ENCODE measurements at places on chromosomes 4 and X.
A peak's percentile ranks its signal among the peaks of the same experiment; 100 is the strongest.

DNA sequence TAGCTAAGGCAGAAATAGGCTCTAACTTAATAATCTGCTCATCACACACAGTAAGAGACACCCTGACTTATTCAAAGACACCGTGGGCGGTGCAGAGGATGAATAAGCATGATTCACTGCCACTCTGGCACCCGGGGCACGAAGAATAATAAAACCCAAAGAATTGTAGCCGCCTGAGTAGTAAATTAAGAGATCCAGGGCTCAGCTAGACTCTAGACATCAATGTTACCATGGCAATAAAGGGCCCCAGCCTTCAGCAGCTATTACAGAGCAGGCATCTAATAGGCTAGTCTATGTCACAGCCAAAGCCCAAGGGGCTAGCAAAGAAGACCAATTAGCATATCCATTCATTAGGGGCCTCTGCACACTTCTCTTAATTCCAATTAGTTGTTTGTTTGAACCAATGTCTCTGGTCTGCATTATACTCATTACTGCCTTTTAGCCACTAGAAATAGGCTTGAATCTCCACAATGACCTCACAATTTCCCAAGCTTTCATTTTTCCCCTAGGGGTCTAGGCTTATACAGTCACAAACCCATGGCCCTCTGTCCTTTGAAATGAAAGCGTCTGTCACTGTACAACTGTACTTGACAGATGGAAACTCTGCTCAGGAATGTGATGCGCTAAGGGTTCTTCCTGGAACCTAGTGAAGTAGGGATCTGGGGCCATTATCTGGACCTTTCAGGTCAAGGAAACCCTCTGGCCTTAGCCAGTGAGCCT, 3.0 kb upstream of the ATP1B4 start:
- no peak for DNase-seq

DNA sequence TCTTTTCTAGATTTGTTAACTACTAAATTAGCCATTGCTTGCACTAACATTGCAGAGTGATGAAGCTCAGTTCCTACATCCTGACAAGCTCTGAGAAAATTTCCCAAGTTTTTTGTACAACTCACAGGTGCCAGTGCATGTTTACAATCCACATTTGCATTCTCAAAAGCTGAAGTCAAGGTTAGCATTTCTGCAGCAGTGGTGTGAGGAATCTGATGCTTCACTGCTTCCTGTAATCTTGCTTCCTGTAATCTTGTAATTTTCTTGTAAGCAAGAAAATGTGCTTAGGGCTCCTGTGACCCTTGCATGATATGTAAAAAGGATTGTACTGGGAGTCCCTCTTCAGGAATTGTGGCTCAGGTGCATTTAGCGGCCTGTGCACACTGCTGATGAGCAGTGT, 207.4 kb upstream of the CXCL13 start:
- DNase-seq = no peak

DNA sequence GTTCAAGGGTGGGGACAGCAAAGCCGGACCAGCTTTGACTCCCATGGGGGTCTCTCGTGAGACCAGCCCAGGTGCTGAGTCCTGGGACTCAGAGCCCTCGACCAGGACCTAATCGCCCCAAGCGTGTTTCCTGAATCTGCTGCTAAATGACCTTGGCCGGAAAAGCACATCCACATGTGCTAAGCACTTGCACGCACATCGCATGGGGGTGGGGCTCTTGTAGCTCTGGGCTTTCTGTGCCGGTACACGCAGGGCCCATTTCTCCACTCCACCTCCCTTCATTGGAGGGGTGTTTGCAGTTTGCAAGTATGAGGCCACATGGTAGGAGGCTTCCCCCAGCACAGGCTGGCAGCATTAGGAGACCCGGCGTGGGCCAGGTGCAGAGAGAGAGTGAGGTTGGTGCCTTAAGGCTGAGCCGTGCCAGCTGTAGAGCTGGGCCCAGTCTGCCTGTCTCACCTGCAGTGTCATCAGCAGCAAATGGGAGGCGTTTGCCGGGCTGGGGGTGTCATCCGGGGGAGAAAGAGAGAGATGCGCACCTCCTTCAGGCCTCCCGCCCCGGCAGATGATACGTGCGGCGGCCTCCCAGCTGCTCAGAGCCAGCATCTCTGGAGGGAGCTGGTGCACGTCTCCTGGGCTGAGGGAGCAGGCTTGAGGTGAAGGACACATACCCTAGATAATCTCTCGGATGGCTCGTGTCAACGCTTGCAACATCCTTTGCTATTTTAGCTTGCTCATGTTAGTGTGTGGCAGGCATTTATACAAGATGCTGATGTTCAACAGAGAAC, 45.2 kb upstream of the CLCN4 start:
- DNase-seq = peak; percentile 9

DNA sequence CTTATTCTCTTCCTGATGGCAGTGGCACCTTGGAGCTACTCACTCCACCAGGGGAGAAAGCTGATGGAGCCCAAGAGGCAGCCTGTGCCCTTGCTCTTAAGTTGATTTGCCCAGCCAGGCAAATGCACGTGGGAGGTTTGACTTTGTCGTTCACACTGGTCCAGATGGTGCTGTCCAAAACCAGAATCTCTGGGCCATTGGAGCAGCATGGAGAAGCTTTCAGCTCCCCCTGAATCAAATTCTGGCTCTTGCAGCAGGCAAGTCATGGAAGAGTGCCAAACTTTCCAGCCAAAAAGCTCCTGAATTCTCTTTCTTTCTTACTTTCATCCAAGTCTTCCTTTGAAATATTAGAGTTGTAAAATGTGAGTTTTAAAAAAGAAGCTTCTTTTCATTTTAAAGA, 970.4 kb downstream of the RPA4 start:
- no peak for DNase-seq

- DNase-seq = no peak
Measured at GRCh38 chr4:150072906-150073714, 5.1 kb upstream of the DCLK2 start.

DNA sequence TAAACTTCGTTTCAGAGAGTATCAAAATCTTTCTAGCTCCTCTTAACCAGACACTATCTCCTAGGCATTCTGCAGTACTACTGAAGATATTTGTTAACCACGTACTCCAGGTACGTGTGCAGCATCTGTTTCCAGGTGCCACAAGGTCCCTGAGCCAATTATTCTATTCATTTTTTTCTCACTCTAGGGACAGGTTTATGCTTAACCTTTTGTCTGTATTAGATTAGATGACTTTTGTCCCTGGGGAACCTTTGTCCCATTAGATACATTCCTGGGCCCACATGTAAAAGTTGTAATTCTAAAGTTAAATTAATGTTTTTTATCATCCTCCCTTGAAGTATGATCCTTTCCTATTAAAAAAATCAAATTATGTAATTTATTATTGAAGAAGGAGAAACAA, 16.5 kb downstream of the ELOVL6 start:
- no peak for DNase-seq

GRCh38 chr4:146458594-146458993, 63.1 kb downstream of the SLC10A7 start:
- peak; percentile 6 for DNase-seq

- no peak for DNase-seq
Measured at GRCh38 chr4:138927072-138927471, 88.5 kb upstream of the NOCT start.

GRCh38 chrX:153455571-153455970, 9.7 kb upstream of the TREX2 start:
- DNase-seq = no peak

GRCh38 chrX:112931900-112932299, 91.3 kb upstream of the AMOT start:
- no peak for DNase-seq

- DNase-seq = no peak
Measured at GRCh38 chr4:87506974-87507701, 22.0 kb downstream of the SPARCL1 start.

GRCh38 chr4:121998024-121998423, 46.2 kb upstream of the TRPC3 start:
- DNase-seq = no peak

- no peak for DNase-seq
Measured at GRCh38 chr4:97577004-97577403, 566.3 kb downstream of the STPG2 start.

- DNase-seq = no peak
Measured at GRCh38 chr4:54499308-54500074, 158.3 kb upstream of the KIT start.

- DNase-seq = no peak
Measured at GRCh38 chr4:38928974-38929373, 61.4 kb downstream of the FAM114A1 start.

DNA sequence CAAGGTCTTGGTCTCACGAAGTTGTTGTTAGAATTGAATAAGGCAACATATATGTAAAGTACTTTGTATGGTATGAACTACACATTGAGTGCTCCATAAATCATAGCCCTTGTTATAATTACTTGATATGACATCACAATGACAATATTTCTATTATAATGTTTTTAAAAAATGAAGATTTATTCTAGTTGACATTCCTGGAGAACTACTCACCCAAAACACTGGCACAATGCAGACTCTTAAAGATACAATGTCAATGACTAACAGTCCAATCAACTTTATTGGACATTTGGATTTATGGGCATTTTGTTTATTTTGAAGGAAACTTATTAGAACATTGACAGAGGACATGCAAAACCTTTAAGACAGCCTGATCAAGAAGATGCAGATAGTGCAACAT, 55.3 kb downstream of the ASB9 start:
- DNase-seq = no peak

- no peak for DNase-seq
Measured at GRCh38 chr4:135098061-135098460, 896.5 kb upstream of the PABPC4L start.

DNA sequence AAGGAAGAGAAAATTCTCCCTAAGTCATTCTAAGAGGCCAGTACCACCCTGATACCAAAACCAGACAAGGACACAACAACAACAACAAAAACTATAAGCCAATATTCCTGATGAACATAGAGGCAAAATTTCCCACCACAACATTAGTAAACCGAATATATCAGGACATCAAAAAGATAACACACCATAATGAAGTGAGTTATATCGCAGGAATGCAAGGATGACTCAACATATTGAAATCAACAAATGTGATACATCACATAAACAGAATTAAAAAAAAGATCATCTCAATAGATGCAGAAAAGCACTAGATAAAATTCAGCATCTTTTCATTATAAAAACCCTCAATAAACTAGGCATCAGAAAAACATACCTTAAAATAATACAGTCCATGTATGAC, 1844.4 kb upstream of the PCDH10 start:
- DNase-seq = no peak

DNA sequence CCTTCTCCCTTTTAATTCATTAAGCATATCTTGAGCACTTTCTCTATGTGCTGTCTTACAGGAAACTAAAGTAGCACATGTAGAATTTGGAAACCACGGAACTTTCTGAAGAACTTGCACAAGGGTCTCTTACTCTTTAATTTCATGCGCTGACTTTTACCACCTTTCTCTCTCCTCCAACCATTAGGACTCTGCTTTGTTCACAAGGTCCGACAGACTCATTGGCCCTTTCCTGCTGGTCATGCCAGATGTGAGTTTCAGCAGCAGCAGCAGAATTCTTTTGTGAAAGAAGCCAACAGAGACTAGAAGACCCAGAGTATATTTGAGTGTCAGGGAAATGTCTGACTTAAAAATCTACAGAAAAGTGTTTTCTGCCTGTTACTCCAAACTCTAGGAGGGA, 207.1 kb downstream of the GUCY2F start:
- peak; percentile 0 for DNase-seq

GRCh38 chr4:7398104-7398423, 36.7 kb downstream of the PSAPL1 start:
- no peak for DNase-seq

DNA sequence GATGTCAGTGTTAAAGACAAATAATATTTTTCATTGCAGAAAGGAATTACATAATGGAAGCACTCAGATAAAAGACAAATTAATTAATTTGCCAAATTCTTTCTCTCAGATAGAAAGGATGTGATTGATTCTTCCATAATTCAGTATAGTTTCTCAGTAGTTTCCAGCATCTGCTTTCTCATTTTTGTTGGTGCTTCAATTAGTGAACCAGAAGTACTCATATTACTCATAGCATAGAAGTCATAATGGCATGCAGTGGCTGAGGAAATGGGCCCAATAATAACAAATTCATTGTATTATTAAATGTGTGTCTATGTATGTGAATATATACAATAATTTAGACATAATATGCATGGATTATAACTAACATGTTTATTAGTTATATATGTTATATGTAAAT, 393.3 kb upstream of the TRAM1L1 start:
- no peak for DNase-seq

DNA sequence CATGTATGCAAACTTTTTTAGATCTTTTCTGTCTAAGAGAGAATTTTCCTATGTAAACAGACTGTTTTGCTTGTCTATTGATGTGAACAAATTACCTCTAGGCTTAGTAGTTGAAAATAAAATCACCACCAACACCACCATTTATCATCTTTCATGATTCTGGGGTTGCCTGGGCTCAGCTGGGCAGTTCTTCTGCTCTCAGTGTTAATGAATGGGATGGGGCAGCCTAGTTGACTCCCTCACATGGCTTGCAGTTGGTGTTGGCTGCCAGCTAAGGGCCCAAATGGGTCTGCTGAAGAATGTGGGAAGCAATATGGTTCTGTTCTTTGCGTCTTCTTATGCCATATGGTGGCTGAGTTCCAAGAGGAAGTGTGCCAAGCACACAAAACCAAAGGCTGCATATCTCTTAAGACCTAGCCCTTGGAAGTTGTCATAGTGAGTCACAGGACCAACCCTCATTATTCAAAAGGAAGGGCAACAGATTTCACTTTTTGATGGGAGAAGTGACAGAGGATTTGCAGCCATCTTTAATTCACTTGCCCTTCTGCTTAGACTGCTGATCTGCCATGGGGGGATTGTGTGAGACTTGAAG, 17.9 kb downstream of the REELD1 start:
- DNase-seq = peak; percentile 85

- no peak for DNase-seq
Measured at GRCh38 chrX:28966331-28966730, 379.1 kb downstream of the IL1RAPL1 start.

DNA sequence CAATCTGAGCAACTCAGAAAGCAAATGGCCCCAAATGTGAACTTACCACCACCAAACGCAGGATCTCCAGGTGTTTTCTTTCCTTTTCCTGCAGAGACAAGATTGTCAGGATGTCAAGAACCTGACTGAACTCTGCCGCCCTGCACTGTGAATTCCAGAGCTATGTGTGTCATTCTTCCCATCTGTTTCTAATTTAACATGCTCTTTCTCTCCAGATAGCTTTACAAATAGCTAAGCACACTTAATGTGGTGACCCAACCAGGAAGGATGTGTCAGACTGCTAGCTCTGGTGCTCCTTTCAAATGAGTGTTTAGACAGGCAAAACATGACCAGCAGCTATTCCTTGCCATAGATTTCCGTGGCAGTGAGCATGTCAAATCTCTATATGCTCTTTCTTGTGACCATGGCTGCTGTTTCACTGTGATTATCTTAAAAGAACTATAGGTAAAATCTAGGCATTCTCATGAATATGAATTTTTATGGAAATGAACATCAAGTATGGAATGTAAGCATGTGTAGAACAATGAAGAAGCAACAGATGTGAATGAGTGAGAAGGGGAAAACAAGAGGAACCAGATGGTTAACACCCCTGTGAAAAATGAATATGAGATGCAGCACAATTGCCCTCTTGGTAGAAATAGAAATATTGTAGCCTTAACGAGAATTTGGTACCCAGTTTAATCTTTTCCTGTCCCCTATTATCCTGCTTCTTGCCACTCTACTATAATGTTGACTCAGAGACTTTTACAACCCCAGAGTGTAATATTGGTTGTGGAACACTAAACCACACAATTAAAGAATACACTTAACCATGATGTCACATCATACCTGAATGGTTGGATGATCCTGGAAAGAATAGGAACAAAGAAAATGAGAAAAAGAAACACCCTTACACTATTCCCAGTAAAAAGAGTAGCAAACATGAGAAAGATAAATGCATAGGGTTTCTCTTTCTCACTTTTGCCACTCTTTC, 247.8 kb upstream of the DKK2 start:
- no peak for DNase-seq

Measured in MV-4-11 (cell line).